ENCODE measurements at places on chromosomes 5 and 9.
A peak's percentile ranks its signal among the peaks of the same experiment; 100 is the strongest.

DNA sequence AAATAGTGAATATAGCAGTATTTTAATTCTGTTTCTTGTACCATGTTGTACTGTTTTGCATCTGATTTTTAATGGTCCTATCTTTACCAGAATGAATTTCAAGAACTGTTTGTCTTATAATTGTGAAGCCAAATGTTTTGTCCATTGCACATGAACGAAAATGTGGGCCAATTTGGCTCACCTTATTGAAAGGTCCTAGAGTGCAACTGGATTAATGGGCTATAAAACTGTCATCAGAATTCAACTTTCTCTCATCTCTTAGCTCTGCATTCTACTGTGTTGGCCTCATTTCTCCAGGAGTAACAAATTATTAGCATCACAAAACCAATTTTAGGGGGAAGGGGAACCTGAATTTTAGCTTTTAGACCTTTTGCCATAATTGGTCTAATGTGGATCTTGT lies 179.4 kb upstream of the NUDT12 start:
- DNase-seq = no peak

- peak; percentile 24 for DNase-seq
Measured at GRCh38 chr5:141880961-141881801, 3.0 kb upstream of the PCDH1 start.

- DNase-seq = no peak
Measured at GRCh38 chr5:135570453-135570764, 8.4 kb downstream of the CXCL14 start.

GRCh38 chr5:105952875-105953274 lies 1717.9 kb downstream of the EFNA5 start:
- DNase-seq = no peak

GRCh38 chr9:32968101-32969011 lies 33.1 kb downstream of the APTX start:
- DNase-seq = peak; percentile 64

DNA sequence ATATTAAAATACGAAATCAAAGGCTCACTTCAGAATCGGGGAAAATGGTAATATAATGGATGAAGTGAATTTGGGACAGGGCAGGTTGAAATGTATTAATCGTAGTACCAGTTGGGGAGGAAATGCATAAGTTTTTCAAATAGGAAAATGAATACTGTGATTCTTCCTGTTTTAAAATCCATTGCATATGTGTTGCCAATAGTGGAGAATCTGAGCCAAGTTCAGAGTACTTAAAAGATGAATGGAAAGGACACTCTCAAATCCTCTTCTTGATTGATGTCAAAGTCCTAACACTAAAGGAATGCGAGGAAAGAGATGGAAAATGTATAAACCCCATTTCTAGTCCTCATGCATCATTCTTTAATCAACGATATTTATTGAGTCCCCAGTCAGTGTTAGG lies 160.9 kb upstream of the CCNG1 start:
- no peak for DNase-seq

- no peak for DNase-seq
Measured at GRCh38 chr9:98373609-98374008, 118.2 kb upstream of the TBC1D2 start.

DNA sequence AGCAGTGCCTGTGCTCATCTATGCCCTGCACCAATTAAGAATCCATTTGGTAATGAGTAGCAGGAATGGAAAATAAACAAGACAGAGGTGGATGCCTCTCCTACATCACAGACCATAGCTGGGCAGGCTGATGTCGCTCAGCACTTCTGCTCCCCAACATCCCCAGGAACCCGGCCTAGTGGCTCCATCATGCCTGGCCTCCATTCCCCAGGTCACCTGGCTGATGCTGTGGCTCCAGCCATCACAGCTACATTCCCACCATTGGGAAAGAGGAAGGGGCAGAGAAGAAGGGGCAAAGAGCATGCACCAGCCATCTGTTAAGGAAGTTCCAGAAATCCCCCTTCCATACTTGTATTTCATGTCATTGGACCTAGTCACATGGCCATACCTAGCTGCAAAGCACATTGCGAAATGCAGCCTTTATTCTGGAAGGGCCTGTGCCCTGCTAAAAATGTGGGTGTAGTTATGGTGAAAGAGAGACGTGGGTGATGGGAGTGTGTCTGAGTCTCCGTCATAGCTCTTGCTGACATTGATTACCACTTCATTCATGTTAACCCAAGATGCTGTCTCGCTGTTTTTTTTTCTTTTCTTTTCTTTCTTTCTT lies 86.1 kb upstream of the ADAMTS2 start:
- no peak for DNase-seq

GRCh38 chr9:37046683-37047082 lies 12.6 kb upstream of the PAX5 start:
- no peak for DNase-seq

GRCh38 chr9:18422296-18423036 lies 51.5 kb upstream of the ADAMTSL1 start:
- DNase-seq = no peak

DNA sequence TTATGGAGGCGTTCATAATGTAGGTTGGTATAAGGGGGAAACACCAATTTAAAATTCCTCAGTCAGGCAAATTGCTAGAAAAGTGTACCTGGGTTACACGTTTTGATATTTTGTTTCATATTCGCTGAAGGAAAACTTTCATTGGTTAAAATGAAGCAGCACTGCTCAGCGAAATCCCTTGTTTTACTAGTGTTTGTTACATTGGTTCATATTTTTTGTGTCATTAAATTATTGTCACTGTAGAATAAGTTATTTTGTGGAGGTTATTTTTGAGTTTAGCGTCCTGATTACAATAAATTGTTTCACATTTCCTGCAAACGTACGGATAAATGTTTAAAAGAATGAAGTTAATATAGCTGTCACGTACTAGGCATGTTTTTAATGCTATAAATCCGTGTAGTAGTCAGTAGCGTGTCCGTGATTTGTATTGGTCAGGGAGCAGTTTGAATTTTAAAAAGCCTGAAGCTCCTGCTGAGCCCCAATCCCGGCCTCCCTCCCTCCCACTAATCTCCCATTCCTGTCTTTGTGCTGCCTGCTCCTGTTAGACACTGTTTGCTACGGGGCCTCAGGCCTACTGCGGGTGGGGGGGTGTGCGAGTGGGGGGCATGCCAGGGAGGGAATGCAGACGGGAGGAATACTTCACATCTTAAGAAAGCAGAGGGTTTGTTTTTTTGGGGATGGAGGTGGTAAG lies 2.0 kb downstream of the NIPBL start:
- DNase-seq = no peak

DNA sequence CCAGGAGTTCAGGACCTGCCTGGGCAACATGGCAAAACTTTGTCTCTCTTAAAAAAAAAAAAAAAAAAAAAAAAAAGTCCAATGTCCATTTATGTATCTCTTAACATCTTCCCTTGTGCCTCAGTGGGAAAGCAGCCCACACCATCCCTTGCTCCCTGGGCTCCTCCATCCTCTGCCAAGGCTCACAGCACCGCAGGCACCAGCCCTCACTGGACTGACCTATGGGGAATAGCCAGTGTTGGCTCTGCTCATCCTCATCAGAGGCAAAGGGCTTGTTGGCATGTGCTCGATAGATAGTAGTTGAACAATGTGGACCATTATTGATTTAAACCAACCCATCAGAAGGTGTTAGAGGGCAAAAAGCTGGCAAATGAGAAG lies 61.8 kb upstream of the LRRTM2 start:
- no peak for DNase-seq

- DNase-seq = no peak
Measured at GRCh38 chr5:103211576-103212561, 46.7 kb upstream of the MACIR start.

DNA sequence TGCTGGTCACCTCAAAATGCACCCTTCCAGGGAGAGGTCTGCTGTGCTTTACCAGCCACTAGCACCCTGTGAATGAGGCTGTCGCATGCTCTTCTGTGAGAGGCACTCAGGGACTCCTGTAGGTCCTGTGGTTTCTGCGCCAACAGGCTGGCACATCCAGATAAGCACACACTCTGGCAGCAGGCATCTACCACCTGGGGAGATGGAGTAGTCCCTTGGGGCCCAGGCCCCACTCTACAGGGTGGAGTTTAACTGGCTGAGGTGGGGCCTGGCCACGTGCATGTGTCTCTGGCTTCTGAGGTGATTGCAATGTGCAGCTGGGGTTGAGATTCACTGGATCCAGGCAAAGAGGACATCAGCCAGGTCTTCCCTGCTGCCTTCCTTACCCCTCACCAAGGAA lies 32.3 kb downstream of the TMEM174 start:
- no peak for DNase-seq

DNA sequence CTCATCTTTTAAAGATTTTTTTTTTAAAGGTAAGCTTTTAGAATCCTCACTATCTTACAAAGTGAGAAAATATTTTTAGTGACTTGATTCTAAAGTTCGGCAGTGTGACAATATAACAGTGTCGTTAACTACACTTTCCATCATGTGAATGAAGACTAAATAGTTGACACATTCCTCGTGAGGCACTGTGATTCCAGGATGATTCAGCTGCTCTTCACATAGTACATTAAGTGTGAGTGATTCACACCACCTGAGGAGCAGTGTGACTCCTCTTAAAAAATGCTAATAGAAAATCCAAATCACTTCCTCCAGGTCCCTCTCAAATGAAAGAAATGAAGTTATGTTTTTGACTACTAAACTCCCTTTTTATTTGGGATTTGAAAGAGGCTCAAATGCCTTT lies 589.5 kb downstream of the GABRG2 start:
- DNase-seq = no peak

GRCh38 chr5:119943148-119943547 lies 313.8 kb downstream of the FAM170A start:
- DNase-seq = no peak

DNA sequence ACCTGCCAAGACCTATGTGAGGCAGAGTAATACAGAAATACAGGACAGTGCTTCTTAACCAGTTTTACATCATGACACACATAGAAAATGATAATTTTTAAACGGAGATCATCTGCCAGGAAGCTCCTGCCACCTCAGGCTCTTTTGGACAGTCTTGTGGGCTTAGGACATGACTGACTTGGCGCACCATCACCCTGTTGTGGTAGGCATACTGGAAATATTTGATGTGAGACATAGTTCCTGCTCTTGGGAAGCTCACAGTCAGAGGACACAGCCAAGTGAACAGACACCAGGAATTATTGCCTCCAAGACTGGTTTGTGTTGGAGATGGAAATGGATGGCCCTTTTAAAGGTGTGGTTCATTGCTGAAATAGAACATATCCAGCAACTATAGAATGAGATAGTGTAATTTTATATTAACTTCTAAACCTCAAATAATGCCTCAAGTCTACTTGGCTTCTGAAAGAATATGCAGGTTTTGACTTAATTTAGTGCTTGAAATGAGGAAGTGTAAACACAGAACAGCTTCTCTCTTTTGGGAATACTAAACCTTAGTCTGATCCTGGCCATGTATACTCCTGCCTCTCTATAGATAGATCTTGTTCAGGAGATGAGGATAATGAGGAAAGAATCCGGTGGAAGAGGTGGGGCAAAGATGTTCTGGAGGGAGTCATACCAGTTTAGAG lies 19.7 kb downstream of the CPEB4 start:
- no peak for DNase-seq

- no peak for DNase-seq
Measured at GRCh38 chr5:17720071-17720470, 85.8 kb downstream of the TAF11L14 start.

- DNase-seq = no peak
Measured at GRCh38 chr9:103707181-103707580, 386.9 kb upstream of the SMC2 start.

GRCh38 chr9:136485049-136486045 lies 2.5 kb upstream of the SEC16A start:
- peak; percentile 89 for DNase-seq

DNA sequence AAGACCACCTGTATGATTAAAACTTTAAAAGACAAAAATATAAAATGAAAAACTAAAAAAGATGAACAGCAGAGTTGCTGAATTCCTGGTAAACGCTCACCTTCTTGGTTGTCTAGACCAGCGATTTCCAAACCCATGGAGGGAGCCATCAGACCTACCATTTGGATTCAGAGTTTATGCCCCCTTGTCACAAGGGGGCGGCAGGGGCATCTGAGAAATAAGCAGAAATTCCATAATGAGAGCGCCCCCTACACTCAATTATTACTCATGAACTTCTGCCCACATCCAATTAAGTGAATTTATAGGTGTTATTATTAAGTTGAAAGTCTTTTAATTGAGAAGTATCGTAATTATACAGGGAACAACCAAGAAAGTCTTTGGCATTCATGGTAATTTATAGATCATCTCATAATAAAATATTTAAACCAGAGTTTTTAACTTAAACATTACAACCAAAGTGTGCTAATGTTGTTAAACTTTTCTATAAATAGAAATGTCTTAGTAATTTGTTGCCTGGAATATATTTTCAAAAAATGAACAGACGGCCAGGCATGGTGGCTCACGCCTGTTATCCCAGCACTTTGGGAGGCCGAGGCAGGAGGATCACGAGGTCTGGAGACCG lies 35.2 kb upstream of the SPATA31C2 start:
- no peak for DNase-seq

GRCh38 chr5:9596171-9596780 lies 33.9 kb downstream of the TAS2R1 start:
- no peak for DNase-seq

DNA sequence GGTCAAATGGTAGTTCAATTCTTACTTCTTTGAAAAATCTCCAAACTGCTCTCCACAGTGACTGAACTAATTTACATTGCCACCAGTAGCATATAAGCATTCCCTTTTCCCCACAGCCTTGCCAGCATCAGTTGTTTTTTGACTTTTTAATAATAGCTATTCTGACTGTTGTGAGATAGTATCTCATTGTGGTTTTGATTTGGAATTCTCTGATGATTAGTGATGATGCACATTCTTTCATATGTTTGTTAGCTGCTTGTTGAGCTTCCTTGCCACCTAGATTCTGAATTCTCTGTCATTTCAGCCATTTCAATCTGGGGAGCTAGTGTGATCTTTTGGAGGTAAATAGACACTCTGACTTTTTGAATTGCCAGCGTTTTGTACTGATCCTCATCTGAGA lies 24.0 kb downstream of the CDK20 start:
- no peak for DNase-seq

DNA sequence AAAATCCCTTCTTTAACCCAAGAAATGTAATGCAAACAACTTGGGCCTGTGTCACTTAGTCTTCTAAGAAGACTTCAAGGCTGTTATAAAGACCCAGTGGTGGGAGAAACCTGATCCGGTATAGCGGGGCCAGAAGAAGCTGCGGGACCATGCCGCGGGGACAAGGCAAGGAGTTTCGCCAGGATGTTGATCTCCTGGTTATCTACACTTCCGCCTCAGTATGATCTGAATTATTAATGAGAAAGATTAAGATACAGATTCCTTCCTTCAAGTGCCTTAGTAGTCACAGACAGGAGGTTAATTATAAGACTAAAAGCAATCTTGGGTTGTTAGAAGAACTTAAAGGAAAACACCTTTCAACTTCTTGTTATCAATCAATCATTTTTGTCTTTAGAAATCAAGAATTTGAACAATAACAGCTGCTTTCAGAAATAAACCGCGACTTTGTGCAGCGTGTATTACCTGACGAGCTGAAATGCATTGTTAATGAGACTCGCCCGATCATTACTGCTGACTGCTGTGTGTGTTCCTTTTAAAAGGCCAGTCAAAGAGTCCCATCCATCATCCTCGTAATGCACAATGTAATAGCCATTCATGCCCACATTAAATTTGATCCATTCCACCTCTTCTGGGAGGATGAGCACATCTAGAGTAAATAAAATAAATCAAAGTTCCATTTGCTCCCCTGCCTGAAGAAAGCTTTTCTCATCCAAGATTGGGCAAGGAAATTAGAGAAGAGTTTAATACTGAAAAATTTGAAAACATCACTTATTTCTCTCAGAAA lies 22.2 kb downstream of the ERAP1 start:
- DNase-seq = no peak

Data from ureter (tissue), 1 donor.